ENCODE measurements at places on chromosomes 3 and 15.

DNA sequence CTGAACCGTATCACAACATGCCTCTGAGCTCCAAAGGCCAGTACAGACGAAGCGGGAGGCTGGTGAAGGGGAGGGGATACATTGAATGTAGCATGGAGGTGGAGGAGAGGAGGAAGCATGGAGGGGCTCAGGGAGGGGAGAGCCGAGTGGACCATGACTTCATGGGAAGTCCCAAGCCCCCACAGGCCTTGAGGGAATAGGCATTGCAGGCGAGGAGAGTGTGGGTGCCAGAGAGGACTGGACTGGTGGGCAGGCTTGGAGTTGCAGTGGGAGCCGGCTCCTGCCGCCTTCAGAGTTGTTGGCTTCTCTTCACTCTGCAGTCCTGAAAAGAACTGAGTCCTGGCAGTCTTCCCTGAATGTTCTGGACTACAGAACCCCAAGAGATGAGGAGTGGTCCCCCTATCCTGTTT lies 3.3 kb upstream of the RNU6-1 start:
- no peak for DNase-seq

GRCh38 chr3:85180-85579 lies 111.4 kb upstream of the CHL1 start:
- DNase-seq = no peak

GRCh38 chr15:39651295-39651694 lies 70.4 kb downstream of the THBS1 start:
- DNase-seq = no peak

DNA sequence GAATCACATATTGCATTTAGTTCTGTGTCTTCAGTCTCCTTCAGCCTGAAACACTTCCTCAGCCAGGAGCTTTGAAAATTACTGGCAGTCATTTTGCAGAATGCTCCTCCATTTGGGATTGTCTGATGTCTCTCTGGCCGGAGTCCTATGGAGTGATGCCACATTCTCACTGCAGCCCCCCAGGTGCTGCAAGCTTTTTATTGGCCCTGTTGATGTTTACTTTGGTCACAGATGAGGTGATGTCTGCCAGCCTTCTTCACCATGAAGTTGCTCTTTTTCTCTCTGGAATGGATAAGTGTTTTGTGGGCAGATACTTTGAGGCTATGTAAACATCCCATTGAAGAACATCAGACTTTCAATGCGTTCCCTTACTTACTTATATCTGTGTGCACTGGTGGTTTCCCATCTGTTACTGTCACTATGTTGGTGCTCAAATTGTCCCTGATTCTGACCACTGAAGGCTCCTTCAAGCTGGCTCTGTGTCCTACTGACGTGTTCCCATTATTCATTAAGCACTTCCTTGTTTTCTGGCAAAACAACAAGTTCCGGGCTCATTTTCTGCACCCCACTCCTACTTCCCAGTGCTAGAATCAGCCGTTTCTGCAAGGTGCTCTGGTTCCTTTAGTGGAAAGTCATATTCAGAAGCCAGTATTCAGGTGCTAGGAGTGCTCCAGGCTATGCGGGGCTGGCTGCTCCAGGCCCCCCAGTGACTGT lies 1.4 kb upstream of the CLEC3B start:
- DNase-seq = no peak

DNA sequence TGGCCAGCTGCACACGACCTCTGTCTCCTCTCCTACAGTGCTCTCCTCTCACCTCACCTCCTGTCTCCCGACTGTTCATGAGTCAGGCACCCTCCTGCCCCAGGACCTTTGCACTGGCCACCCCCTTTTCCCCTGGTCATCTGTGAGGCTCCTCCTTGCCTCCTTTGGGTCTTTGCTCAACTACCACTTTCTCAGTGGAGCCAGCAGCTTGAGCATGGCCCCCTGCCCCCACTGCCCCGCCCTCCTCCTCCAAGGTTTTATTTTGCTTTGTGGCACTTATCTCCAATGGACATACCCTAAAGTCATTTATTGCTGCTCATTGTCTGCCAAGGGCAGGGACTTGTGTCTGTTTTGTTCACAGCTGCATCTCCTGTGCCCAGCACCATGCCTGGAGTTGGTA lies 64.3 kb downstream of the MGLL start:
- DNase-seq = no peak

DNA sequence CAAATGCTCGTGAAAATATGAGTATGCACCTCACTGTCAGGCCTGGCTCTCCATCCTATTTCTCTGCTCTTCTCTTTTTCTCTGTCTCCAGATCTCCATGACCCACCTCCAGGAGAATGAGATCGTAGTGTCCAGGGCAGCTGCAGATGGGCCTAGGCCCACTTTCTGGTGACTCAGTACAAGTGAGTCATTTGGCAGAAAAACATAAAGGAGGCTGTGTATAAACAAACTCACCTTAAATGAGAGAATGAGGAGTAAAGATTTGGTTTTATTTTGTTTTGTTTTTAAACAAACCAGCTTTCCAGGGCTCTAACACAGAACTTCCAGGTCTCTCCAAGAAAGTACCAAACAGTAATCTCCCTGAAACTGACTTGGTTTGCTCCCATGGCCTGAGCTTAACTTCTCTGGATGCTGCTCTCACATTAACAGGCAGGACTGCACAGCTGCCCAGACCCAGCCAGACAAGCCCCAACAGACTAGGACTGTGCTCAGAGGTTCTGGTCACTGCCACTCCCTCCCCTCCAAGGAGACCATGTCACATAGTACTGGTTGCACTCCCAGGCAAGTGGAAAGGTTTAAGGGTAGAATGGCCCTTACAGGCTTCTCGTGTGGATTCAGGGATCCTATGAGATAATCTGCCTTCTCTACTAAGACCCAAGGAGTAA lies 1.5 kb upstream of the HEG1 start:
- DNase-seq = no peak

DNA sequence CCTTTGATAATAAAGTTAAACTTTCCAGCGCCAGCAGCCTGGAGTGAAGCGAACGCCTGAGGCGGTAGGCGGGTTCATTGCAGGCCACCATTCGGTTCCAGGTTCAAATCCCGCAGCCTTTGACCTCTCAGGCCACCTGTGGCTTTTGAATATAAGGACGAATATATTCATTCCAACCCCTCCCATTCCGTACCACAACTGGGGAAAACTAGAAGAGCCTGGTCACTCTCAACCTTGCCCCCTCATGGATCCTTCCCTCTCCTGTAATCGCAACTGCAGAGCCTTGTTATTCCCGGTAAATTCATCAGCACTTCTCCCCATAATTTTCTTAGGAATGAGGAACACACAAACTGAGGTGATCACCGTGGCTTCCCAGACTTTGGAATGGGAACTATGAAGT lies 35.2 kb downstream of the ZIC4 start:
- no peak for DNase-seq

GRCh38 chr3:153973722-153974265 lies 147.4 kb upstream of the ARHGEF26 start:
- DNase-seq = no peak
